Tibial nerve (tissue), 4 donors: ENCODE measurements at places on chromosomes 11 and 22. TPM values are rescaled to one million over a fixed set of nuclear protein-coding genes. Genes with fewer than 3 reads are reported as not detected.

DNA sequence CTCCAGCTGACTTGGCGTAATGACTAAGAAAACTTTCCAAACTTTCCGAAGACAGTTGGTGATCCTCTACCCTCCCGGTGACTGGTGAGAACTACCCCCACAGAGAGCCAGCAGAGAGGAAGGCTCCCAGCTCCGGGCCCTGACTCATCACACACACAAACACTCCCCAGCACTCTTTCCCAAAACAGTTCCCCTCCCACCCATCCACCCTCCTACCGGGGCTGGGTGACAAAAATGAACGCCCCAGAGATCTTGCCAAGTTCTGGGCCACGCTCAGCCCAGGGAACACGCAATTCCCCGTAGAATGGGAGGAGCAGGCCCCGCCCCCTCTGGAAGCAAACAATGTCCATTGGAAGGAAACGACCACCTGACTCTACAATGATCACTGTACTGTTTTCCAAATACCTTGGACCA is 21.3 kb upstream of the JAM3 start:
- peak; percentile 76 for DNase-seq

GRCh38 chr11:14500181-14500651 is 605 bp upstream of the COPB1 start:
- DNase-seq: peak; percentile 23

The RGL4 gene
- total RNA-seq: not detected

DNA sequence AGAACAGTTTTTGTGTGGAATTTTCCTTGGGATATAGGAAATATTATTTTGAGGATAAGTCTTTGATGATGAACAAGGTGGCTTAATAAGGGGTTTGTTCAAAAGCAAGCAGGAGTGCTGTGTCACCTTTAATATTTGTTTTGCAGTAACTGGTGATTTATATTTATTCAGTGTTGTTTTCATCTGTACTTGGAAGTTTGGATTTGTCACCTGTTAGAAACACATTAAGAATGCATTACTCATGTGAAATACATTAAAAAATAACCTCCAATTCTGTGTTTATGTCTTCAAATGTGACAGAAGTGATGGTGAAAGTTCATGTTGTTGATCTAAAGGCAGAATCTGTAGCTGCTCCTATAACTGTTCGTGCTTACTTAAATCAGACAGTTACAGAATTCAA is 70.5 kb downstream of the DKK3 start:
- DNase-seq: no peak

The OR51L1 gene
- not detected for total RNA-seq

DNA sequence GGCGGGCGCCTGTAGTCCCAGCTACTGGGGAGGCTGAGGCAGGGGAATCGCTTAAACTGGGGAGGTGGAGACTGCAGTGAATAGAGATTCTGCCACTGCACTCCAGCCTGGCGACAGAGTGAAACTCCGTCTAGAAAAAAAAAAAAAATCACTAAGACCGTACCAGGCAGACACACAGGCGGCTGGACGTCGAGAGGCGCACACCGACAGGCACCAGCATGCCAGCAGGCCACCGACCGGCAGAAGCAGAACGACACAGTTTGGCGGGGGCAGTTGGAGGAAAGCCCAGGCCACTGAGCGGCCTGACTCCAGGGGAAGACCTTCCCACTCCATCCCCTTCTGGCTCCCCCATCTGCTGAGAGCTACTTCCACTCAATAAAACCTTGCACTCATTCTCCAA is 17.5 kb downstream of the OR10D3 start:
- no peak for DNase-seq

DNA sequence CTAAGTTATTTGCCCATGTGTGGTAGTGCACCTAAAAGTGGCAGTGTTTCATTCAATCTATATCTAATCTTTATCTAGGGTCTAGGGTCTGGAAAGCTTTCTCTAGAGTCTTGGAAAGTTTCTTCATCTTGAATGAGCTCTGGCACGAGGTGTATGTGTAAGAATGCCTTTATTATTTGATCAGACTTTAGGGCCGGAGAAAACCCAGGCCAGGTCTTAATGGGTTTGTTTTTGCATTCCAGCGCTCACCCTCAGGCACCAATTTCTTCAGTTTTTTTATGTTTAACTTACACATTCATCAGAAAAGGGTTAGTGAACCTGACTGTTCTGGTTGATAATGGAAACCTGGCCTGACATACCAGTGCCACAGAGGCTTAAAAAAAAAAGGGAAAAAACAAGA is 68.3 kb upstream of the SLN start:
- DNase-seq: no peak

DNA sequence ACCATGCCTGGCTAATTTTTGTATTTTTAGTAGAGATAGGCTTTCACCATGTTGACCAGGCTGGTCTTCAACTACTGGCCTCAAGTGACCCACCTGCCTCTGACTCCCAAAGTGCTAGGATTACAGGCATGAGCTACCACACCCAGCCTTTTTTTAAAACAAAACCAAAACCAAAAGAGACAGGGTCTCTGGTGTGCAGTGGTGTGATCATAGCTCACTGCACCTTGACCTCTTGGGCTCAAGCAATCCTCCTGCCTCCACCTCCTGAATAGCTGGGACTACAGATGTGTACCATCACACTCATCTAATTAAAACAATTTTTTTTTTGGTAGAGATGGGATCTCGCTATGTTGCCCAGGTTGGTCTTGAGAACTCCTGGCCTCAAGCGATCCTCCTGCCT is 77.7 kb downstream of the PTPRJ start:
- no peak for DNase-seq

- DNase-seq: no peak
Measured at GRCh38 chr11:10108915-10109680, 184.9 kb downstream of the SBF2 start.

The CYB5R3 gene
- total RNA-seq: 134 TPM
